CD4-positive, alpha-beta T cell treated with Interleukin-4 for 1 hour (primary cell): ENCODE measurements at places on chromosomes 2 and 18.

DNA sequence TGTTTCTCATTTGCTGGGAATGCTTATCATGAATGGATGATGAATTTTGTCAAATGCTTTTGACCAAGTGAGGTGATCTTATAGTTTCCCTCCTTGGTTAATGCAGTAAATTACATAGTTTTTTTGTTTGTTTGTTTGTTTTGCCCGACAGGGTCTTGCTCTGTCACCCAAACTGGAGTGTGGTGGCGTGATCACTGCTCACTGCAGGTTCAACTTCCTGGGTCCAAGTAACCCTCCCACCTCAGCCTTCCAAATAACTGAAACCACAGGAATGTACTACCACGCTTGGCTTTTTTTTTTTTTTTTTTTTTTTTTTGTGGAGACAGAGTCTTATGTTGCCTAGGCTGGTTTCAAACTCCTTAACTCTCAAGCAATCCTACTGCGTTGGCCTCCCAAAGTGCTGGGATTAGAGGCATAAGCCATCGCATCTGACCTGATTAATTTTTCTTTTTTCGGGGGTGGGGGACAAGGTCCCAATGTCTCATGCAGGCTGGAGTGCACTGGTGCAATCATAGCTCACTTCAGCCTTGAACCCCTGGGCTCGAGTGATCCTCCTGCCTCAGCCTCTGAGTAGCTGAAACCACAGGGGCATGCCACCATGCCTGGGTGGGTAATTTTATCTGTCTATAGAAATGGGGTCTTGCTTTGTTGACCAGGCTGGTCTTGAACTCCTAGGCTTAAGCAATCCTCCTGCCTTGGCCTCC is 48.6 kb downstream of the SMAD2 start:
- DNase-seq, result no peak

GRCh38 chr2:222000326-222000725 is 298.5 kb downstream of the PAX3 start:
- DNase-seq, result no peak

DNA sequence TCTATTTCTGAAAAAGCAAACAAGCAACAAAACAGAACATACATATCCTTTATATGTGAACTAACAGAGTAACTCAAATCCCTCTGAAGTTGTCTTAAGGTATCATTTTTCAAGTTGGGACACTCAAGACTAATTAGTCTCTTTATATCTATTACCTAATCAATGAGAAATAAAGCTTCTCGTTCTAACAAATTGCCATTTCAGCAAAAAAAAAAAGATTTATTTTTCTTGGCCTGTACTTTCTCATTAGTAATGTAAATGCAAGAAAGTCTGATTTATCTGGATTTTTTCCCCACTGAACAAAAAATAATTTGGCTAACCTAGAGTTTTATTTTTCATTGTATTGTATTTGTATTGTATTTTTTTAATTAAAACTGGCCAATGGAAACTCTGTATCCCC is 176.1 kb upstream of the NOL4 start:
- no peak for DNase-seq

GRCh38 chr18:35753306-35753910 is 171.9 kb downstream of the GALNT1 start:
- DNase-seq, result no peak

- no peak for DNase-seq
These were observed 290.5 kb downstream of the GULP1 start for GRCh38 chr2:188582211-188582610.
